Retinal pigment epithelial cell (primary cell): ENCODE measurements at places on chromosomes 7 and 10.

DNA sequence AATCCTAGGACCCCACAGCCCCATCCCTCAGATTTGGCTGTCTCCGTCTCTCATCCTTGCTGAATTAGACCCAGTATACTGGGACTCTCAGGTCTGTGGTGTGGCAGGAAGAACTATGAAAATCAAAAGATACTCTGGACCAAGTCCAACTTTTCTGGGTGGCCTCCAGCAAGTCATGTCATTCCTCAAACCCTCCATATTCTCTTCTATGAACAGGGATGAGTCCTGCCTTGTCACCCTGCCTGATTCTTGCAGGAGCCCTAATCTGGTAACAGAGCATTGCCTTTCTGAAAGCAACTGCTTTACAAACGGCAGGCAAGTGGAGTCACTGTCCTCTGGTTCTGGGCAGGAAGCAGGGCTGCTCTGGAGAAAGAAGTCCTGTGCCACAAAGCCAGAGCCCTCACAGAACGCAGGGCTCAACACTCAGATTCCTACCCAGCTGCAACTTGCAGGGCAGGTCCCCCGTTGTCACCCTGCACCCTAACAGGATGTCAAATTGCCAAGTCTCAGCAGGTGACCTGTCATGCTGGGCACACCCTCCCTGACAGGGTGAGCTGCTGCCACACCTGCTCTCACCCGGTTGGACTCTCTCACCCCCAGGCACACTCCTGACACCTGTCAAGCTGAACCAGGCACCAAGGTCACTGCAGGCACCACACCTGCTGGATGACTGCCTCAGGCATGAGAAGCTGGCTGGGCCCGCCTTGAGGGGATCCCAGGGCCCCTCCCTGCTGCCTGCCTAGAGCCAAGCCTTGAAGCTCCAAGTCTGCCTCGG is 227.7 kb downstream of the KCNMA1 start:
- DNase-seq, result no peak

DNA sequence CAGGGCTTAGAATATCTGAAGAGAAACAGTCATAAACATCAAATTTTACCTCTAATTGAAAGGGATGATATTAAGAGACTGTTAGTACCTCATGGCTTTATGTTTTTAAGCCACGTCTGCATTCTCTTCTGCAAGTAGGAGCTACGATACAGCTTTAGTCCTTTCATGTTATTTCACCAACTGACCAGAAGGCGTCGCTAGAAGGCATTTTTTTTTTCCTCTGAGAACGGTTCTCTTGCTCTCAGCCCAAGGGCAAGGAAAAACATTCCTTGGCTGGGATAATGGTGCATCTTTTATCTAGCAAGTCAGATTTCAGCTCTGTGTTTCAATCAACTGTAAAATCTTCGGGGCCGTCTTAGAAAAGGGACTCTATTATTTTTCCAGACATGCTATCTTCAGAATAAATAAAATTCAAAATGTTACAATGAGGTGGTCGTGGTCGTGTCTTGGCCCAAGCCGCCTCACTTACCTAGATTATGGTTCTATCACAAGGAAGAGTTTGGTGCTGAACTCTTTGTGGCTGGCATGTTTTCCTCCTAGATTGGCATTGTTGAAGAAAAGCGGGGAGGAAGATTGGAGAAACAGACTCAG is 41.6 kb upstream of the LYZL2 start:
- no peak for DNase-seq

DNA sequence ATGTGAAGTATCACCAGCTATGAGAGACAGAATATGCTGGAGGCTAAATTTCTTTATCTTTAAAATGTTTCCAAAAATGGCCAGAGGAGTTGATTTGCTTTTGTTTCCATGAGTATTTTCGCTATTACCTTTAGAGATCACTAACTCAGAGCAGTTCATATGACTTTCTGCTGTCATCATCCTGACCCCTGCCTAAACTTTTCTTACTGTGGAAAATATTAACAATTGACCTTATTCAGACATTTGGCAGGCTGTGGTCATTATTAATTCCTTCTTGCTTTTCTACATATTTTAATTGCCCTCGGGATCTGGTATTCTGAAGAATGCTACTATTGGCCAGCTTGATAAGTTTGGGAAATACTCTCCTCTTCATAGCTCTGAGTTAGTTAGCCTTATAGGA is 156.5 kb downstream of the EXOC4 start:
- no peak for DNase-seq

- DNase-seq, result peak; percentile 30
These were observed 185.4 kb upstream of the FOXP2 start for GRCh38 chr7:114229246-114229645.

GRCh38 chr10:10294184-10294880 is 723.3 kb upstream of the CELF2 start:
- no peak for DNase-seq
